SJSA1 (cell line): ENCODE measurements at places on chromosomes 3 and 15. TPM values are rescaled to one million over a fixed set of nuclear protein-coding genes. Genes with fewer than 3 reads are reported as not detected.

DNA sequence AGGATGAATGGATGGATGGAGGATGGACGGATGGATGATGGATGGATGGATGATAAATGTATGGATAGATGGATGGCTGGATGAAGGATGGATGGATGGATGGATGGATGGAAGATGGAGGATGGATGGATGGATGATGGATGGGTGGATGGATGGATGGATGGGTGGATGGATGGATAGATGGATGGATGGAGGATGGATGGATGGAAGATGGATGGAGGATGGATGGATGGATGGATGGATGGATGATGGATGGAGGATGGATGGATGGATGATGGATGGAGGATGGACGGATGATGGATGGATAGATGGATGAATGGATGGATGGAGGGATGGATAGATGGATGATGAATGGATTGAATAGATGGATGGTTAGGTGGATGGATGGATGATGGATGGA lies 210.6 kb upstream of the IGF1R start:
- no peak overlapping the region for H3K4me3 ChIP-seq
- no peaks in the 10 kb centered on the region for H3K36me3 ChIP-seq
- H3K27me3 ChIP-seq, result no peaks in the 10 kb centered on the region
- H3K4me1 ChIP-seq, result peaks cover 2% of the 10 kb centered on the region

DNA sequence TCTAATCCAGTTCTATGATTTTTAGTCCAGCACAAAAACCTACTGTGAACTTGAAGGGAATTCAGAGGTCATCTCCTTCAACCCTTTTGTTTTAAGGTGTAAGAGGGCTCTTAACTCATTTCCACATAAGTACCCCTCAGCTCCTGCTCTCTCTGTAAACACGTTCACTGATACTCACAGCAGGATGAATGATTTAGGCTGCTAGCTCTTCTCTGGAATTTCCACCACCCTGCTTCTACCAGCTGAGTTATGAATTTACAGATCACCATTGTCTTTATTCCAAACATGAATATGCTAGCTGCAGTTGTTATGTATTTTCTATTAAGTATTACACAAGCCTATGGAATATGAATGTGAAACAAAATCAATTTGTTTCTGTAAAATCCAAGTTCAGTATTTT lies 101.3 kb upstream of the NANOGP8 start:
- peaks cover 5% of the 10 kb centered on the region for H3K4me1 ChIP-seq
- no peaks in the 10 kb centered on the region for H3K36me3 ChIP-seq
- H3K27me3 ChIP-seq, result no peaks in the 10 kb centered on the region
- no peak overlapping the region for H3K4me3 ChIP-seq

Gene DPPA4
- total RNA-seq, result not detected in 2 replicates

Gene COL6A5
- not detected in 2 replicates for total RNA-seq

Gene TMED3
- total RNA-seq, result 83.3 and 97.7 TPM in 2 replicates

Gene TMEM266
- 0.21 and 1.4 TPM in 2 replicates for total RNA-seq

Gene GOLGA8H
- 0.97 TPM in 1 of 2 replicates, not detected in the other for total RNA-seq

Gene ECE2
- total RNA-seq, result not detected in 2 replicates

GRCh38 chr15:75840659-75841058 lies 2.6 kb upstream of the UBE2Q2 start:
- DNase-seq, result no peak
- H3K4me3 ChIP-seq, result no peak overlapping the region
- peaks cover 17% of the 10 kb centered on the region for H3K4me1 ChIP-seq
- 0 out of 2 replicates have a peak, but pooled peaks cover 4% of the 10 kb centered on the region for H3K27me3 ChIP-seq
- H3K36me3 ChIP-seq, result peaks cover 18% of the 10 kb centered on the region

Gene TFG
- 60.2 and 85.8 TPM in 2 replicates for total RNA-seq

DNA sequence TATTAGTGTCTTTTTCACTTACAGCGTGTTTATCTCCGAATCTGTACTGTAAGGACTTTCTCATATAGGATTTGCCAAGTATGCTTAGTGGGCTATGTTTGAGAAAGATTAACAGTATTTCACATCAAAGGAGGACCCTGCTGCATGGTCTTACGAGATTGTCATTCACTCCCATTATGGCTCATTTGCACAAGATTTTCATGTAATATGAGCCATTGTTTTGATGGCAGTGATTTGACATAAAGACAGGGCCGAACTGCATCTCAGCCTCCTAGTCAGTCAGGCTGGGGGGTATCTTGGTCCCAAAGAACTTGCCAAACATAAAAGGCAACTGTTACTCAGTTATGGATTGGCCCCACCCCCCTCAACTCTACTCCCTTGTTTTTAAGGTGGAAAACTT lies 205.9 kb downstream of the ZIC1 start:
- no peaks in the 10 kb centered on the region for H3K27me3 ChIP-seq
- H3K4me3 ChIP-seq, result no peak overlapping the region
- no peak for DNase-seq

DNA sequence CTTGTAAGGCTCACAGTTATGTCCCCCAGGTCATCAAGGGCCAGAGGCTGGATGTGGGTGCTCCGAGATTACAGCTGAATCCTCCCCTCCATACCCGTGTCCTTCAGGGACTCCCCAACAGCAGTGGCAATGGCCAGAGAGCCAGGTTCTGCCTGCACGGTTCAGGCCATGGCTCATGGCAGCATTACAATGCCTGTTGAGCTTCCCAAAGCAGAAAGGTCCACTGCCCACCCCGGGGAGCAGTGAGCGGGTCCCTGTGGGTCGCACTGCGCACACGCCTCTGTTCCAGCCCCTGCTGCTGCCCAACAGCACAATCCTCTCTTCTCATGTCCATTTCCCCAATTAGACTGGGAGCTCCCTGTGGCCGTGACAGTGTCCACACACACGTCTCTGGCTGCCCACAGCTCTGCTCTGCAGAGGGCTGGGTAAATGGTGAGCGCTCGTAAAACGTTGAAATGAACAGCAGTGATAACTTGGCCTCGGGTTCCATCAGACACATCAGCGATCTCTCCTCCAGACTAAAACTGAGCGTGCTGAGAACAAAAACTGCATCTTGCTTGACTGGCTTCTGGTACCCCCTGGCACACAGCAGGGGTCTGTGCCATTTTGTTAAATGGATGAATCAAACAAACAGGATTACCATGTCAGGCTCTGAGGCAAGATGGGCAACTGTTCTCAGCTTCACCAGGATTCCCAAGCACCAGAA lies 80.4 kb downstream of the VGLL4 start:
- no peaks in the 10 kb centered on the region for H3K27me3 ChIP-seq
- peaks cover 81% of the 10 kb centered on the region for H3K36me3 ChIP-seq
- H3K4me3 ChIP-seq, result no peak overlapping the region
- no peak overlapping the region for H3K27ac ChIP-seq
- no peak for DNase-seq

- H3K27me3 ChIP-seq, result no peaks in the 10 kb centered on the region
- H3K36me3 ChIP-seq, result no peaks in the 10 kb centered on the region
- no peak overlapping the region for H3K4me3 ChIP-seq
- H3K4me1 ChIP-seq, result no peaks in the 10 kb centered on the region
Measured at GRCh38 chr3:177946936-177947335, 589.3 kb upstream of the KCNMB2 start.

Gene RYR3
- total RNA-seq, result 7.9 and 10.3 TPM in 2 replicates

DNA sequence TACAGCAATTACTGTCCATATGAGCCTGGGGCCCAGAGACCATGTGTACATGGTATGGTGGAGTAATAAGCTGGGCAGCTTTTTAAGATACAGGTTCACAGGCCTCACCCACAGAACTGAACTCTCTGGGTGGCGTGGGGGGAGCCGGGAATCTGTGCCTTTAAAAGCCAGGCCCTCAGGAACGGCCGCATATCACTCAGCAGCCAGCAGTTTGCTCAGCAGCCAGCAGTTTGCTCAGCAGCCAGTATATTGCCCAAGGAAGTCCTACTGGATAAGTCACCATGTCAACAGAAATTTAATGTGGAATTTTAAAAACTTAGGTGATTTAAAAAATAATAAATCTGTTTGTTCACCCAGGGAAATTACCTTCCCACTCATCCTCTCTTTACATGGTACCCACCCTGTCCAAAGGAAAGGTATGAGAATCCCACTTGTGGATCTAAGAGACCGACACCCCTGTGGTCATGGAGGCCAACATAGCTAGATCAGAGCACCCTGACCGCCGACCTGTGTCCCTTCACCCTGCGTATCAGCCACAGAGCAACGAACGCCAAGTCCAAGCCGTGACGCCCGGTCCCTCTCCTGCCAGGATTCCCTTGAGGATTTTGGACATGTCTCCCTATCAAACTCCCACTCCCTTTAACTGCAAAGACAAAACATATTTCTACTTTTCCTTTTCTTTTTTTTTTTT lies 95.7 kb upstream of the CHRM5 start:
- H3K36me3 ChIP-seq, result no peaks in the 10 kb centered on the region
- H3K27ac ChIP-seq, result no peak overlapping the region
- no peak overlapping the region for H3K4me3 ChIP-seq

GRCh38 chr3:45841420-45841756 lies 531 bp downstream of the LZTFL1 start:
- H3K4me3 ChIP-seq, result peak overlapping the region; percentile 72
- peak; percentile 25 for DNase-seq
- peaks cover 9% of the 10 kb centered on the region for H3K4me1 ChIP-seq
- no peaks in the 10 kb centered on the region for H3K36me3 ChIP-seq

GRCh38 chr3:186281176-186281575 lies 80.9 kb downstream of the DGKG start:
- DNase-seq, result peak; percentile 42
- no peak overlapping the region for H3K27ac ChIP-seq
- H3K4me3 ChIP-seq, result no peak overlapping the region
- H3K27me3 ChIP-seq, result no peaks in the 10 kb centered on the region

GRCh38 chr3:156644958-156645357 lies 29.4 kb upstream of the TIPARP start:
- peaks cover 27% of the 10 kb centered on the region for H3K4me1 ChIP-seq
- H3K27me3 ChIP-seq, result no peaks in the 10 kb centered on the region
- no peak overlapping the region for H3K4me3 ChIP-seq
- DNase-seq, result no peak
- H3K27ac ChIP-seq, result no peak overlapping the region
